ENCODE measurements at places on chromosomes 5 and 9.

DNA sequence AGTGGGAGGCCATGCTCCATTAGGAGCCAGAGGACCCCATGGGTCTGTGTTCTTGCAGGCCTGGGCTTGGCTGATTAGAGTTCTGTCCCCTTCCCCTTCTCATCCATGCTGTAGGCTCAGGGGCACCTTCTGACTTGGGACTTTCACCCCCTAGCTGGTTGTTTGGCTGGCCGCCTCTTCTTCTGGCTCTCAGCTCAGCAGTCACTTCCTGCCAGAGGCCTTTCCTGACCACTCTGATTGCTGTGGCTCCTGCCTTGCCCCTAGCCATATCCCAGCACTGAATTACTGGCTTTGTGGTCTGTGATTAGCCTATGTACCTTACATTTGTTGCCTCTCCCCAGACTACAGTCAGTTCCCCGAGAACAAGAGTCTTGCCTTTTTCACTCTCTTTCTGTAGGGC, 14.6 kb downstream of the ENTREP1 start:
- no peak for DNase-seq

DNA sequence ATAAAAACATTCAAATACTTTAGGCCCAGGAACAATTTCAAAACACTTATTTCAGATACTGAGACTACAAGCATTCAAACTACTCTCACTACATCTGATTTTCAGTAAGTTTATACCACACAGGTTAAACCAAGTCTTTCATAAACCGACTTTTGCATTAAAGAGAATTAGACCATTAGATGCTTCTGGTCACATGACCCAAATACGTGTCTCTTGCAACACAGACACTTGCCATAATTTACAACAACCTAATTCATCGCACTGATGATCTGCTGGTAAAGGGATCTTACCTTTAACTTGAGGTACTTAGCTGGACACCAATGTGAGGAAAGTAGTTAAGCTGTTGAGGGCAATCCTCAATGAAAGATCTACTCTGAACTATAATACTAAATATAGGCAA, 3.2 kb downstream of the HNRNPH1 start:
- DNase-seq, result no peak

DNA sequence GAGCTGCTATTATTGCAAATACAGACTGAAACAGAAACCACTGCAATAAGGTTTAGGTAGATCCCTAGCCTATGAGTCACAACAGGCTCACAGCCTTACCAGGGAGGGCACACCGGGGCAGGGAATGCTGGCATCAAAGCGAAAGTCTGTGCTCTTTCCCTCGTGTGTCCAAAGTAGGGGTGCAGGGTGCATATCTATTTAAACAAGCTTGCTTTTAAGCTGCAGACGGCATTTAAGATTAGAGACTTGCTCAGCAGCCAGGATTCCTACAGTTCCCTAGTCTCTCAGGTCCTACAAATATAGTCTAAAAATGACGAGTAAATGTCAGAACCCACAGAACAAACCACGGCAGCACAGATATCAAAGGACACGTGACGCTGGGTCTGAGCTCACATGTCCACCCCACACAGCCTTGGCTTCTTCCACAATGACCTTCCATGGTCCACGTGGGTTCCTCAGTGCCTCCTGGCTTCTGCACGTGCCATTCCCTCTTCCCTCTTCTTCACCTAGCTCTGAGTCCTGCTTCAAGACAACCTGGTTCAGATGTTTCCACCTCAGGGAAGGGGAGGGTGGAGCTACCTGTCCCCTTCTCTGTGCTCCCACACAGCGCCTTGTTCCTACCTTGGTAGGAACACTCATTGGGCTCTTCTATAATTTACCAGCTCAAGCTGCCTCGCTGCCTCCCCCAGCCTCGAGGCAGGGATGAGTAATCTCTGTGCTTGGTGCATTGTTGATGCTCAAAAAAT, 193.2 kb downstream of the MAPKAP1 start:
- no peak for DNase-seq

- no peak for DNase-seq
Measured at GRCh38 chr9:92341578-92341977, 15.8 kb downstream of the CENPP start.

- no peak for DNase-seq
Measured at GRCh38 chr5:138696501-138696900, 56.7 kb upstream of the CTNNA1 start.

DNA sequence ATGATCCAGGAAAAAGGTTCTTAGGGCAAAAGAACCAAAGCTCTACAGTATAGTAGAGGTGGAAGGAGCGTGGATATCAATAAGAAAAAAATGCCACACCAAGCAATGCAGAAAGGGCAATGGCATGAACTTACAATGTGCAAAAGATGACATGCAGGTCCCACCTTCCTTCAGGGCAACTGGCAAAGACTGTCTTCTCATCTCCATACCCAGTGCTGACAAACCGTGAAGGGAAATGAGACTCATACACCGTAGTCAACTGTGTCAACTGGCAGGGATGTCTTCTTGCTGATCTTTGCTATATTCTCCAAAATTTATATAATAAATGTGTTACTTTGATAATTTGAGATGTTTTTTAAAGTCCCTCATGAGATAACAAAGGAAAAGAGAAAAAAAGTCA, 36.0 kb downstream of the MED27 start:
- no peak for DNase-seq

- no peak for DNase-seq
Measured at GRCh38 chr9:114988962-114989599, 58.7 kb upstream of the TNFSF8 start.
